ENCODE measurements at places on chromosomes 1 and 21. TPM values are rescaled to one million over a fixed set of nuclear protein-coding genes. Genes with fewer than 3 reads are reported as not detected.

Gene RCSD1
- 0.64 TPM for total RNA-seq

Gene PTGS2
- total RNA-seq, result 3.0 TPM

GRCh38 chr1:86788300-86789206 lies 84.2 kb downstream of the SH3GLB1 start:
- DNase-seq, result peak; percentile 85

GRCh38 chr1:229368347-229368746 lies 25.5 kb upstream of the CCSAP start:
- DNase-seq, result no peak

GRCh38 chr1:176022574-176022973 lies 184.5 kb downstream of the COP1 start:
- no peak for DNase-seq

DNA sequence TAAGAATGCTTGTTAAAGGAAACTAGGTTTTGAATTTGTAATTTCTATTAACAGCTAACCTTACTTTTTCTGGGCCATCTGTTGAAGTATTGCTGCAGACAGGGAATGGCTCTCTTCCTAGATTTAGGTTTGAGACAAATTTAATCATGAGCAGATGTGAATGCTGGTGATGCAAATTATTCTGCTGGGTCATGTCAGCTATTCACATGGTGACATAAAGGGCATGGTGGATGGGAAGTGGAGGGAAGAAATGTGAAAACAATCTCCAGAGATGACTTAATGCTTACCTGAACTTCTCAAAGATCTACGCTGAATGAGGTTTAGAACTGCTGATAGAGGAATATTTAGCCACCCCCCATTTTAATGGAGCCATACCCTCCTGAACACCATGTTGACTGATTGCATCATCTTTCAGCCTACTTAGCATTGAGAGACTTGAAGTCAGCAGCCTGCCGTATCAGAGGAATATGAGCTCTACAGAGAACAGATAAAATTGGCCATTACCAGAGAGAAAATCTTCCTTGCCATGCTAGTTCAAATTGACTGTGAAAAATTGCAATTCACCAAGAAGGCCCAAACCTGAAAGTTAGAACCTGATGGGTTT lies 138.8 kb downstream of the HHAT start:
- DNase-seq, result peak; percentile 11
